Progenitor cell of endocrine pancreas (in vitro differentiated cells): ENCODE measurements at places on chromosomes 7 and 10. TPM values are rescaled to one million over a fixed set of nuclear protein-coding genes. Genes with fewer than 3 reads are reported as not detected.

DNA sequence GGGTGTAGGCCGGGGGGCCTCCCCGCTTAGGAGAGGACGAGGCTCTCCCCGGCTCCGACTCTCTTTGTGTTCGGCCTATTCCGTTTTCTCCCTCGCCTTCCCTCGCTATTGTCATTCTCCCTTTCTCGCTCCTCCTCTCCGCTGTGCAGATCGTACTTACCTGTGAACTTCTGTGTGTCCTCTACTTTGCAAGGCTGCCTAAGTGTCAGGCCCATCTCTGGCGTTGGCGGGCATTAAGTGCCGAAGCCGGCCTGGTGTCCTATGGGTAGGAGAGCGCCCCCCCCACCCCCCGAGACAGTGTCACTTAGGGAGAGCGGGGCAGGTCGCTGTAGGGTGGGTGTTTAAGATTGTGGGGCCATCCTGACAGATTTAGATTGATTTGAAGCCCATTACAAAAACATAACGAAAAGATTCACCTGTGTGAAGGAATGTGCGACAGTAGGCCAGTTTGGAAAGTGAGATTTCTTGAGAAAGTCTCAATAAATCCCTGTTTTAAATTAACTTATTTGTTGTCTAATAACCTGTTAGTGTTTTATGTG, 579 bp downstream of the RBM33 start:
- H3K4me1 ChIP-seq, result peaks cover 23% of the 10 kb centered on the region
- peak overlapping the region; percentile 99 for H3K4me3 ChIP-seq
- H3K27me3 ChIP-seq, result no peaks in the 10 kb centered on the region
- peak overlapping the region; percentile 99 for H3K27ac ChIP-seq
- H3K36me3 ChIP-seq, result peaks cover 54% of the 10 kb centered on the region

GRCh38 chr7:132475669-132476116, 100.6 kb downstream of the PLXNA4 start:
- no peak overlapping the region for H3K4me3 ChIP-seq
- H3K27me3 ChIP-seq, result peaks cover 53% of the 10 kb centered on the region
- H3K4me1 ChIP-seq, result peaks cover 9% of the 10 kb centered on the region
- no peak overlapping the region for H3K27ac ChIP-seq
- no peak for DNase-seq

DNA sequence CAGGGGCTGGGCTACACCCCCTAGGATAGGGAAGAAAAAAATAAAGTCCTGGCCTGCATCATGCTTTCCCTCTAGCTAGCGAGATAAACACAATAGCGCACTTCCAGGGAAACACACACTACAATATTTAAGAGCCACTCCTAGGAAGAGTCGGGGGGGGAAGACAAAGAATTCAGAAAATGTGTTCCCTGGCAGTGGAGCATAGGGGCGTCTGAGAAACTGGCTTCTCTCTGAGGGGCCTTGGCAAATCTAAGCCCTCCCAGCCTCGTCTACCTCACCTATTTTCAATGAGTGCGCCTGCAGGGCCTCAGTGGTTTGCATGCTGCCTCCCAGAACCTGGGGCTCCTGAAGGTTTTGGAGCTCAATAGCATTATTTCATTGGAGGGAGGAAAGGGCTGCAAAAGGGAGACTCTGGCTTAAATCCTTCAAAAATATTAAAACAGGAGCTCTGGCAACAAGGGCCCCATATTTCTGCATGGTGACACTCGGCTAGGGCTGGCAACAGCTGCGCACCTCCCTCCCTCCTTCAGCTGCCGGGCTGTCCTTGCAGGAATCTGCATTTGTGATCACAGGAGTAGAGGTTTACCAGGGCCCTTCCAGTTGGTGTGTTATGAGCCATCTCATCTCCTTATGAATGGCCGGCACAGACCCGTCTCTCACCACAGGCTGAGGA, 10.8 kb downstream of the ANXA11 start:
- H3K36me3 ChIP-seq, result peaks cover 10% of the 10 kb centered on the region
- DNase-seq, result no peak
- H3K4me3 ChIP-seq, result no peak overlapping the region
- H3K27ac ChIP-seq, result no peak overlapping the region

- H3K27ac ChIP-seq, result no peak overlapping the region
- H3K27me3 ChIP-seq, result no peaks in the 10 kb centered on the region
- H3K4me1 ChIP-seq, result peaks cover 1% of the 10 kb centered on the region
Measured at GRCh38 chr10:91251430-91252056, 31.1 kb downstream of the PCGF5 start.

The SLC18A2 gene
- total RNA-seq, result 0.17 and 0.20 TPM in 2 replicates

DNA sequence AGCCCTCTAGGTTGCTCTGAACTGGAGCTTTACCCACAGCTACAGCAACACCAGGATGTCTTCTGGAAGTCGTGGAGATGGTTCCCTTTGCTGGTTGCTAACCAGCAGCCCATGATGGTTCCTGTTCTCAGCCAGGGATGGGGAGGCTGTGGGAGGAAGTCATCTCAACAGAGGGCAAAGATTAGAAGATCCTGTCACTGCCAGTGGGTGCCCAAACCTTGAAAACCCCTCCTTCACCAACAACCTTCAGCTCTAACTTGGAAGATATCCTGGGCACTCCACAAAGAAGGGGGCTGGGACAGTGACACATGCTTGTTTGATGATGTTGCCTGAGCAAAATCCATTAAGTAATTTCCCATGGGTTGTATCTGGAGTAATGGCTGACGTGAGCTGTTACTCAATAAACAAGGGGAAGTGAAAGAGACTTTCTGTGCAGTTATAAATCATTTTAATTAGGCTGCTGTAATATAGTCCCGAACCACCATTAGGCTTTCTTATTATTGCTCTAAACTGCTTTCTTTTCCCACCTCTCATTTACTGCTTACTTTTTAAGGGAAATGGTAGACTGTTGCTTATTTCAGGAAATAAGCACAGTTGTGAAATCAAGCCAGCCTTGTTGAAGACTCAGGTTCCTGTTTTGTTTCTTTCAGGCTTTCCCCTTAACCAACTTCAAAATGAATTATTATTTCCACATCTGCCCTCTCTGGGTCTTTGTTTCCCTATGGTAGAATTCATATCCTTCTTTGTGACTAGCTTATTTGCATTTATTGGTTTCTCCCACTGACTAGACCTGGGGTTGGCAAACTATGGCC, 124.8 kb downstream of the PPP1R17 start:
- no peak overlapping the region for H3K4me3 ChIP-seq
- H3K27me3 ChIP-seq, result no peaks in the 10 kb centered on the region
- no peak for DNase-seq
- H3K27ac ChIP-seq, result no peak overlapping the region

DNA sequence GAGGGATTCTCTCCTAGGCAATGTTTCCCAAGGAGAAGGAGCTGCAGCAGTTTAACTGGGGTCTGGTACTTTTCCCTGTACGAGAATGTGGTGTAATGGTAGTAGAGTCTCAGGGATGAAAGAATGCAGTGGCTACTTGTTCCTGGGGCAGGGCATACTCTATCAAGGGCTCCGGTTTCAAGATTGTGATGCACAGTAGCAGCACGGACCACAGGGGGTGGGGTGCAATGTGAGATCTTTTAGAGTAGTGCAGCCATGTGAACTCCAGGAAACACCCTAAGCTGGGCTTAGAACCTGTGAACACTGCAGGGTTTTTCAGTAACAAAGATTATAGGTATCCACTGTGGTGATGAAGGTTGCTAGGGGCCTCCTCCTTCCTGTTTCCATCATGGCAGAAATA, 903.9 kb downstream of the NRG3 start:
- H3K27me3 ChIP-seq, result no peaks in the 10 kb centered on the region
- no peaks in the 10 kb centered on the region for H3K4me1 ChIP-seq
- no peak overlapping the region for H3K4me3 ChIP-seq
- no peak overlapping the region for H3K27ac ChIP-seq

GRCh38 chr10:91416339-91416855, 6.3 kb downstream of the HECTD2 start:
- no peak overlapping the region for H3K4me3 ChIP-seq
- H3K4me1 ChIP-seq, result peaks cover 13% of the 10 kb centered on the region
- no peaks in the 10 kb centered on the region for H3K27me3 ChIP-seq
- H3K27ac ChIP-seq, result no peak overlapping the region

DNA sequence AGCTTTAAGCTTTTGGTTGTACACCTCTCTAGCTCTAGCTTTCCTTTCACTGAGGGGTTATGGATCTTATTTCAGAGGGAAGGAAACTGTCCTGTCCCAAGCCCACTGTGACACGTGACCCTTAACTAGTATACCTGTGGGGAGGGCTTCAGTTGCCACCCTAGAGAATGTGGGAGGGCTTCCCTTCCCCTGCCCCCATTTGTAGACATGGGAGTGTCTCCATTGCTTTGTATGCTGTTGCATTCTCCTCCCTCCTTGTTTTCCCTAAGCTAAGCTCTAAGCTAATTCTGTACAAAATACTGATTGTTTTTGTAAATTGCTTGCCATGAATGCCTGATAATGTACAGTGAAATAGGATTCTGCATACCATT, 11.2 kb downstream of the LUC7L2 start:
- peak overlapping the region; percentile 26 for H3K27ac ChIP-seq
- peaks cover 4% of the 10 kb centered on the region for H3K36me3 ChIP-seq
- no peak overlapping the region for H3K4me3 ChIP-seq

The SEMA3C gene
- 136 and 137 TPM in 2 replicates for total RNA-seq

- peak overlapping the region; percentile 81 for H3K27ac ChIP-seq
- H3K27me3 ChIP-seq, result no peaks in the 10 kb centered on the region
- peaks cover 13% of the 10 kb centered on the region for H3K36me3 ChIP-seq
- DNase-seq, result no peak
- peaks cover 62% of the 10 kb centered on the region for H3K4me1 ChIP-seq
Measured at GRCh38 chr10:125146791-125147579, 13.4 kb downstream of the CTBP2 start.

The LIPF gene
- total RNA-seq, result not detected in 2 replicates

DNA sequence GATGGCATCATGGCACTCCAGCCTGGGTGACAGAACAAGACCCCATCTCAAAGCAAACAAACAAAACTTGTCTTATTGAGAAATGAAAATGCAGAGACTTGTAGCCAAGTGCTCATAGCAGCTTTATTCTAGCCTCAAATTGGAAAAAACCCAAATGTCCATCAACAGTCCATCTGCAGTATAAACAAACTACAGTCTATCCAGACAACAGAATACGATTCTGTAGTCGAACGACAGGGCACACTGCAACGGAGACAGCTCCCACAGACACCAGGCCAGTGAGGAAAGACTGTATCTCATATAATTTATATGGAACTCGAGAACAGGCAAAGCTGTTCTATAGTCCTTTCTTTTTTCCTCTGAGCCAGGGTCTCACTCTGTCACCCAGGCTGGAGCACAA, 40.8 kb upstream of the SUN1 start:
- no peaks in the 10 kb centered on the region for H3K4me1 ChIP-seq
- H3K4me3 ChIP-seq, result no peak overlapping the region
- no peak overlapping the region for H3K27ac ChIP-seq
- H3K36me3 ChIP-seq, result peaks cover 27% of the 10 kb centered on the region

GRCh38 chr7:43686991-43687390, 42.3 kb downstream of the COA1 start:
- H3K36me3 ChIP-seq, result peaks cover 26% of the 10 kb centered on the region
- H3K4me1 ChIP-seq, result peaks cover 4% of the 10 kb centered on the region
- no peak for DNase-seq
- no peaks in the 10 kb centered on the region for H3K27me3 ChIP-seq
- H3K4me3 ChIP-seq, result no peak overlapping the region

DNA sequence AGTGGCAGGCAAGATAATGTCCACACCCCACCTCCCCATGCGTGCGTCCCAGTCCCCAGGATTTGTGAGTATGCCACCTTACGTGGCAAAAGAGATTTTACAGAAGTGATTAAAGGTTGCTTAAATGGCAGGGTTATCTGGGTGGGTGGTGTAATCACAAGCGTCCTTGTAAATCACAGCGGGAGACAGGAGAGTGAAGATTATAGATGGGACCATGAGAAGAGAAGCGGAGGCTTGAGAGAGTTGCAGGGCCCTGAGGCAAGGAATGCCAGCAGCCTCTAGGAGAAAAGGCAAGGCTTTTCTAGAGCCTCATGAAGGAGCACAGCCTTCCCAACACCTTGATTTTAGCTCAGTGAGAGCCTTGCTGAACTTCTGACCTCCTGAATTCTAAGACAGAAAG, 10.2 kb downstream of the ZRANB1 start:
- no peak for DNase-seq
- H3K4me3 ChIP-seq, result no peak overlapping the region
- H3K36me3 ChIP-seq, result peaks cover 2% of the 10 kb centered on the region

DNA sequence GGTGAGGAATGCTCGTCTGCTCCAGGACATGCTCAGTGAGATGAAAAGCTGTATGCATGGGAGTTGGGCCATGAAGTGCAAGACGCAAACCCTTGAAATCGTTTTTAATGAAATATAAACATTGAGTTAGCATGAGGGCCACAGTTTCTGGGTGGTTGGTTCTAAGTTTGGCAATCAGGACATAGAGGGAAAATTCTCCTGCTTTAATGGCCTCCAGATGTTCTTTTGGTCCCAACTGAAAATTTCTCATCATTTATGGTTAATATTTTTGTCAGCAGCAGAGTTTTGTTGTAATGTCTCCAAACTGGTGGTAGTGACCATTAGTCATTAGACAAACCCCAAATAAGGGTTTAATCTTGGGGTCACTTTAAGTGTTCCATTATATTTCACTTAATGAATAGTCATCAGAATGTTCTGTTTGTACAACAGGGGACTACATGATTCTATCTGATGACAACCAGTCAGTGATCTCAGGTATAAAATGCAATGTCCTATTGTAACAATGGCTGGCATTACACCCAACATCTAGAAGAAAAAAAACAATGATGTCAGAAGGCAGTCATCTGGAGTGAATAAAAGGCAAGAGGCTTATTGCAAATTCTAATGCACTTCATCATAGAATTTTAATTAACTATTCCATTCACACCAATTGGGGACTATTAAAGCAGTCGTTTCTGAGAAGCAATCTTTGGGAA, 197.4 kb downstream of the JCAD start:
- H3K4me1 ChIP-seq, result peaks cover 27% of the 10 kb centered on the region
- no peak overlapping the region for H3K27ac ChIP-seq
- no peak for DNase-seq
- no peaks in the 10 kb centered on the region for H3K36me3 ChIP-seq
- H3K27me3 ChIP-seq, result no peaks in the 10 kb centered on the region

- no peak overlapping the region for H3K27ac ChIP-seq
- peaks cover 5% of the 10 kb centered on the region for H3K4me1 ChIP-seq
- H3K4me3 ChIP-seq, result no peak overlapping the region
- H3K27me3 ChIP-seq, result peaks cover 3% of the 10 kb centered on the region
- no peaks in the 10 kb centered on the region for H3K36me3 ChIP-seq
- DNase-seq, result no peak
Measured at GRCh38 chr7:157805713-157806112, 468.9 kb downstream of the DNAJB6 start.

- no peaks in the 10 kb centered on the region for H3K4me1 ChIP-seq
- H3K36me3 ChIP-seq, result no peaks in the 10 kb centered on the region
- no peak overlapping the region for H3K4me3 ChIP-seq
- no peaks in the 10 kb centered on the region for H3K27me3 ChIP-seq
Measured at GRCh38 chr7:69577221-69577620, 21.1 kb upstream of the AUTS2 start.

- H3K4me1 ChIP-seq, result peaks cover 4% of the 10 kb centered on the region
- DNase-seq, result no peak
- no peak overlapping the region for H3K4me3 ChIP-seq
- H3K27ac ChIP-seq, result peak overlapping the region; percentile 53
Measured at GRCh38 chr7:51645702-51646298, 329.2 kb upstream of the COBL start.

DNA sequence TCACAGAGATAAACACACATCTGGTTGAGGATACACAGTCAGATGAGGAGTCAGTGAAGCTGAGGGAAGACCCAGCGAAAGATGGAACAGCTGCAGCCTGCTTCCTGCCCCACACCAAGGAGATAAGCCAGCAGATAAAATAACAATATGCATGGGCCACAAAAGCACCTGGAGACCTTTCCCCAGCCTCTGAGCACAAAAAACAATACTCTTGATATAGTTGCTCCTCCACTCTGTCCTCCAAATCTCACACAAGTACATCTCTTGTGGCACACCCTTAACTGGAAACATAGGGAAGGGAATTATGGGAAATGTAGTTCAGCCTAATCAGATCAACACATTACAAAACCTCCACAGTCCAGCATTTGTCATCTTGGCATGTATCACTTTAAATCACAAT, 9.7 kb upstream of the FHIP2A start:
- no peak overlapping the region for H3K27ac ChIP-seq
- no peaks in the 10 kb centered on the region for H3K4me1 ChIP-seq
